Stimulated activated CD8-positive, alpha-beta memory T cell treated with anti-CD3 and anti-CD28 coated beads, Interleukin-12 subunit alpha, Interleukin-12 subunit beta, amount 100 ng/mL, for 4 hours (primary cell): ENCODE measurements at places on chromosomes 12 and 14.

GRCh38 chr14:67940486-67941455, 121.2 kb downstream of the RAD51B start:
- DNase-seq = no peak

DNA sequence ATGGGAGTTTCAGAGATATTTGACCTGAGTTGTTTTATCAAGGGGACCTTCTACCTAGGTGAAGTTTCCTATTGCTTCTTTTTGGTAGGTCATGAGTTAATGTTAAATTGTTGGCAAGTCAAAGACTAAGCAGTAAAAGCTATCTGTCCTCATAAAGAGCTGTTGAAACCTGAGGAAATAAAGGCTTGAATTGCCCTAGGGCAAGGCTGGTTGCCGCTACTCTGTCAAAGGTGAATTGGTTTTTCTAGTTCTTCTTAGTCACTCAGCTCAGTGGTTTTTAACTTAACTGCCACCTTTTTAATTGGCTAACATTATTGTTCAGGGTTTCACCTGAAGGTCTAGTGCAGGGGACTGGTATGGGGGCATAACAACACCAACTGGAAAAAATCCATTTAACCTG, 441.6 kb upstream of the FBXO33 start:
- no peak for DNase-seq

DNA sequence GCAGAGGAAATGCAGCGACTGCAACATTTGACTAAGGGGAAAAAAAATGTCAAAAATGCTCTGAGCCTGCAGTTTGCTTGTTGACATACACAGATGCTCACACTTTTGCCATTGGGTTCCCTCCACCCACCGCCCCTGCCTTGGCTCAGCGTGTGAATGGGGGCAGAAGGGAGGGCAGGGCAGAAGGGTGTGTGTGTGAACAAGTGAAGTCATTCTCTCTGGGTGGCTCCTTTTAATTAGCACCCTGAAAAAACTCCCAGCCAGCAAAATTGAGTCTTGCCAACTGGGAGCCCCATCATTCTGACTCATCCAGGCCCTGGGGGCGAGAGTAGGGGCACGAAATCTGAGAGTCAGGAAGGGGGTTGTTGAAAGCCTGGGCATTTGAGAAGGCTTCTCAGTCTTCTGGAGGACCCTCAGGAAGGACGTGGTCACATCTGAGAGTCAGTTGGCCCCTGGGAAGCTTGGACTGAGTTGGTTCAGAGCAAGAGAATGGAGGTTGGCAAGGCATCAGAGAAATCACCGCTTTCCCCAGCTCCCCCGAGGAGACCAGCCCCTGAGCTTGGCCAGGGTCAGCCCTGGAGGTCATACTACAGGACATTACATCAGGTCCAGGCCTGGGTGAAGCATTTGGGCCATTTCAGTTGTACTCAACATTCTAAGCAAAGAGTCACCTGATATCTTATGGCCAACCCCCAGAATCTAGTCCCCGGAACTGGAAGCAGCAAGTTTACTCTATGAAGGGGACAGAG, 22.7 kb upstream of the KRT78 start:
- no peak for DNase-seq

- DNase-seq = no peak
These were observed 258.6 kb downstream of the IPO8 start for GRCh38 chr12:30437044-30437443.
